BE2C (cell line): ENCODE measurements at places on chromosomes 2 and 18.

- DNase-seq: no peak
These were observed 28.1 kb upstream of the TMEM177 start for GRCh38 chr2:119650846-119651370.

- no peak for DNase-seq
These were observed 104.6 kb downstream of the KLF7 start for GRCh38 chr2:207061181-207061580.

GRCh38 chr2:165044505-165045303 is 89.4 kb upstream of the SLC38A11 start:
- DNase-seq: peak; percentile 8

GRCh38 chr2:129469389-129469788 is 510.1 kb upstream of the RAB6C start:
- no peak for DNase-seq

DNA sequence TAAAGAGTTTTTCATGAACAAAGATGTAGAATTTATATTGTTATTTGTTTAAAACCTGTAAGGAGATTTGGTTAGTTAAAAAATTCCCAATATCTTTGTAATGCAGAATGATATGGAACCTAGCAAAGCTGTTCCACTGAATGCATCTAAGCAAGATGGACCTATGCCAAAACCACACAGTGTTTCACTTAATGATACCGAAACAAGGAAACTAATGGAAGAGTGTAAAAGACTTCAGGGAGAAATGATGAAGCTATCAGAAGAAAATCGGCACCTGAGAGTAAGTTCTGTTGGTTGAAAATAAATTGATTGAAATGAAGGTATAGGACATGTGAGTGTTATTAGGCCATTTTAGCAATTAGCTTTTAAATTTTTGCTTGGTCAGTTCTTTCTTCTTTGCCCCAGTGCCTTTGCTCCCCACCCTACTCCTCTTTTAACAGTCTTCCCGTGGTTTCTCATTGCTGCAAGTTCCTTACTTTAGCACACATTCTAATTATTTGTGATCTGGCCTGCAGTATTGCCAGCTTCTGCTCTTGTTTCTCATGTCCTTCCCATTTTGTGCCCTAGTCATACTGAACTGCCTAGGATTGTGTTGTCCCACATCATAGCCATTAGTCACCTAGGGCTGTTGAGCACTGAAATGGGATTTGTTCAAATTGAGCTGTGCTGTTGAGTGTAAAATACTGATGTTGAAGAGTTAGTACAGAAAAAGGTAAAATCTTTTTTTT is 36.6 kb downstream of the VAPA start:
- no peak for DNase-seq

DNA sequence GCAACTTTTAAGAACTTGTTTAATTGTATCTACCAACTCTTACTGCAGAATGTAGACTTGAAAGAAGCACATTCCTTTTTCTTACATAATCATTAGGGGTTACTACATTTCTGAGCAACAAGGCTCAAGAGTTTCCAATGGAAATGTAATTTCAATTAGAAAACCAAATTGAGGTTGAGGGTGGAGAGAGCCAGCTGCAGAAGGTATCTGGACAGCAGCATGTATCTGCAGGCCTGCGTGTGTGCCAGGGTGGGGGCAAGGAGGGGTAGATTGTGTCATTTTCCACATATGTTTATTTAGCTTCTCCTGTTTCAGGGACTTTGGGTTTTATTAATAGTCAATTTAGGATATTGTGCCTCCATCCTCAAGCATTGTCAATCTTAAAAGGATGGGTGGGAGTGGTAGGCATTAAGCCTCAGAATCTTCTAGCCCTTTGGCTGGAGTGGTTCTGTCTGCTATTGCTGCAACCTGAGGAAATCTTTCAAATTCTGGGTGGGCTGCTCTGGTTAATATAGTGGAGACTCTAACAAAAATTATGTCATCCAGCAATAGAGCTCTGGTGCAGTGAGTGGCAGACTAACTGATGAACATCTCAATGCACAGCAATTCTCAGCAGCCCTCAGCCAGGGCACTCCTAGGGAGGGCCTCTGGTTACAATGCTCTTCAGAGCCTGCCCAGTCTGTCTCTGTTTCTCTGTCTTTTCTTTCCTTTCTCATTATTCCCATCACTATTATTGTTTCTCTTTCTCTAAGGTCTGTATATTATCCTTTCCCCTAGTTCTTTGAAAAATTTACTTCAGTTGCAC is 151.4 kb downstream of the RPIA start:
- no peak for DNase-seq

DNA sequence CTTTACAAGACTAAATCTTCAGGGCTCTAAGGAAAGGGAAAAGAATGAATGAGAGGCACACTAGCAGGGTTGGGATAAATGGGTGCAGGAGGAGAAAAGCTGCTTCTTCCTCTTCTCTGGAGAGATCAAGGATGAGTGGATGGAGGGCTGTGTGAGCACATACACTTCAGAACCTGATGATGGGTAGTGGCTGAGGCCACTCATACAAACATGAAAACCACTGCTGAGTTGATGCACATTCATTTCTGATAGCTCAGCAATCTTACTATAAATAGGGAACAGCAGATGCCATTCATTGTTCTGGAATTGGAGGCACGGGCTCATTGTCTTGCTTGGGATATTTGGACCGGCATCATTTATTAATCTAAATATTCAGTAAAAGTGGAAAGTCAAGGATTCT is 152.4 kb upstream of the KCTD1 start:
- no peak for DNase-seq

DNA sequence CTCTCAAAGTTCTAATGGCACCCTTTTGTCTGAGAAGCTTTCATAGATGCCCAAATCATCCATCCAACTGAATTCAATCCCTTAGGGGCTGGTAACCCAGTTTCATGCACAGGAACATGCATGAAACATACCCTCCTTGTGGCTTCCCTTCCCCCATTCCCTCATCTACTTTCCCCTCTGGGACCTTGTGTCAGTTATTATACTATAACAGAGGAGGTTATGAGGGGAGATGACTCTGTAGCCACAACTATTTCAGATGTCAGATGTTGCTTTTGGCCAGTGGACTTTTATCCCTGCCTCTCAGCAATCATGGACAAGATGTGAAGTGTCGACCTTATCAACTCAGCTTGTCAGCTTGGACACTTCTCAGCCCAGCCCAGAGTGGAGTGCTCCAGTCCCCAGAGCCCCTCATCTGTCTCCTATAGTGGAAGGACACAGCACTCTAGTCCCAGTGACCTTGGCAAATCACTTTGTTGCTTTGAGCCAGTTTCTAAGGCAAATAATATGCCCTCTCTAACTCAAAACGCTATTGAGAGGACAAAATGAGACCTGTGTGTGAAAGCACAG is 8.4 kb downstream of the DHRS9 start:
- no peak for DNase-seq

DNA sequence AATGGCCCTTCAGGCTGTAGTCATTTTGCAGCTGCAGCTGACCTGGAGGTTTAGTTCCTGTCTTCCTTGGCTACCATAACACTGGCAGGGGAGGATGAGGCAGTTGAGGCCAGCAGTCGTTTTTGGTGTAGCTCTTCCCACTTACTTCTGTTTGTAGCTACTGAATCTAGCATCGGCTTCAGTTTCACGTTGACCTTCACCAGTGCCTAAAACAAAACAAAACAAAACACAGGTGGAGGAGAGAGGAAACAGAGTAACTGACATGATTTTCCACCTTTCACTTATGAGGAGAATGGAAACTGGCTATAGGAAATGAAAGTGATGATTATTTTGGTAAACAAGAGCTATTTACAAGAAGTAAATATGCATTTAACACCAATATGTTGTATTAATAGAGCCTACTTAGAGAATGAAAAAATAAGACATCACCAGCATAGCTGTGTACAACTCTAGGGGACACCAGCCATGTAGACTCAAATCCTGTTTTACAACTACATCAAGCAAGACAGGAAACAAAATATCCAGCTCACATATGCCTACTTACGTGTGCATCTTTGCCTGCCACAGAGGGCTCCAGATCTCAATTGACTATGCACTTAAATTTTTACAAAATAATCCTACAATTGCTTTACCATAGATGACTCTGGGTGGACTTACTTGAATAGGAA is 236.9 kb downstream of the AGPS start:
- no peak for DNase-seq

DNA sequence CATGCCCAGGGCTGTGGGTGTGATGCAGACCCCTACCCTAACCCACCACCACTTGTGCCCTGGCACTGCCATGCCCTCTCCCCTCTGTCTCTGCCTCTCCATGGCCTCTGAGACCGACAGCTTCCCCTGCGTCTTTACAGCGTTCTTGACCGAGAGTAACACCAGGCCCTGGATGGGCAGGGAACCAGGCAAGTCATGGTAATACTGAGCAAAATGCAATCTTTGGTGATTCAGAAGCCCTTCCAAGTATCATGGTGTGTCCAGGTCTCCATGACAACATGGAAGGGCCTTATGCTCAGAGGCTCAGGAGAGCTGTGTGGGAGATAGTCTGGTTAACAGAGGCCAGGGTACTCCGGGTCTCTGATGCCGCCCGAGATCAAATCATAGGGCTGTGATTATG is 176.1 kb downstream of the KLHL29 start:
- DNase-seq: no peak

GRCh38 chr2:179936141-179936540 is 71.0 kb downstream of the CWC22 start:
- no peak for DNase-seq

GRCh38 chr2:146873056-146873455 is 971.8 kb upstream of the ACVR2A start:
- DNase-seq: no peak

DNA sequence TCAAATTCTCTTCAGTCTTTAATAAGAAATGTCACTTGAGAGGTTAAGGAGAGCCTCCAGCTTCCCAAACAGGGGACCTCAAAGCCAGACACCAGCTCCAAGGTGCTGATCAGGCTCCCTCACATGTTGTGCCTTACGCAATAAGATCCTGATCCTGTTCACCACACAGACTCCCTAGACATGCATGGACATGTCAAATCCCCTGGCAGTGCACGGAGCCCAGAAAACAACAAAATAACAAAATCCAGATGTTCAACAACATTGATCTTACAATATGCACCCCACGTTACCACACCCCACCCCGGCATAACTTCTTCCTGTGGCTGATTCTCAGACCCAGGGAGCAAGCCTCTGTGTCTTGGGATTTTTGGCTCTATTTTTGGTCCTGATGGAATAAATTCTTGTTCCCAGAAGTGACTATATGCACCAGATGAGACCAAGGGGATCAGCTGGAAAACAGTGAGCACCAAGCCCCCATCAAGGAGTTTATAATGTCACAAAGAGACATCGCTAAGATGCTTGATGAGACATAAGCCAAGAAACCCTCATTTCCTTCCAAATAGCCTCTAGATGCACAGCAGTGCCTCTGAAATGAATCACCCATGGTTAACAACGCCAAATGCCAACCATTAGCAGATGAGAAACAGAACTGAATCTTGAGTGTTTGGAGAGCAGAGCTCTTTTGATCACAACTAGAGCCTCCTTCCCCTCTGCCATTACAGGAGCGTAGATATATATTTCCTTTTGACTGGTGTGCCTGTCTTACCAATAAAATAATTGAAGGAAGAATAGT is 198.2 kb downstream of the PRKCE start:
- no peak for DNase-seq
